ENCODE measurements at places on chromosomes 7 and 10. TPM values are rescaled to one million over a fixed set of nuclear protein-coding genes. Genes with fewer than 3 reads are reported as not detected.

DNA sequence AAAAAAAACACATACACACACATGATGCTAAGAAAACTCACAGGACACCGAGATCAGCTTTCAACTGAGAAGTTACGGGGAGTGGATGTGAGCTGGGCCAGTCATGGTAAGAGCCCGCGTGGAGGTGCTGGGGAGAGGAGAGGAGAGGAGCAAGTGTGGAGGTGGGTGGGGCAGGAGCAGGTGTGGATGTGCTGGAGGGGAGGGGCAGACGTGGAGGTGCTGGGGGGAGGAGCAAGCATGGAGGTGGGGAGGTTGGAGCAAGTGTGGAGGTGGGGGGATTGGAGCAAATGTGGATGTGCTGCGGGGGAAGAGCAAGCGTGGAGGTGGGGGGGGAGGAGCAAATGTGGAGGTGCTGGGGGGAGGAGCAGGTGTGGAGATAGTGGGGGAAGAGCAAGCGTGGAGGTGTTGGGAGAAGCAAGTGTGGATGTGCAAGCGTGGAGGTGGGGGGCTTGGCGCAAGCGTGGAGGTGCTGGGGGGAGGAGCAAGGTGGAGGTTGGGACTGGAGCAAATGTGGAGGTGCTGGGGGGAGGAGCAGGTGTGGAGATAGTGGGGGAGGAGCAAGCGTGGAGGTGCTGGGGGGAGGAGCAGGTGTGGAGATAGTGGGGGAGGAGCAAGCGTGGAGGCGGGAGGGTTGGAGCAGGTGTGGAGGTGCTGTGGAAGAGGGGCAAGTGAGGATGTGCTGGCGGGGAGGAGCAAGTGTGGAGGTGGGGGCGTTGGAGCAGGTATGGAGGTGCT lies 24.5 kb upstream of the NCAPG2 start:
- DNase-seq, result no peak

- no peak for DNase-seq
Measured at GRCh38 chr7:81692146-81692905, 77.5 kb downstream of the HGF start.

DNA sequence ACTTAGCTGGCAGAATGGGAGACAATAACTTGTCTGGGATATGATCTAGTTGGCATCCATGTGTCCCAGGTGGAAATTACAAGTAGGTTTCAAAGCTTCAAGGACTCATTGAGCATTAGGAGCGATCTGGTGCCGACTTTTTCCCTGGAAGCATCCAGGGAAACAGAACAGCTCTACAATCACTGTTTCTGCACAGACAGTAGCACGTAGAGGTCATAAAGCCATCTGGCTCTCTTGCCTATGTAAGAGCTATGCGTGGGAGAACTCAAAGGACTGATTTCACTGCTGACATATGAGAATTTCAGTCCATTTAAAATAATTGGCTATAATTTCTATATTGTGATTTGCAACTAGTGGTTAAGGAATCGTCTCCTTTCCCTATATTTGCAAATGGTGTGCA lies 791.7 kb downstream of the REEP3 start:
- no peak for DNase-seq

DNA sequence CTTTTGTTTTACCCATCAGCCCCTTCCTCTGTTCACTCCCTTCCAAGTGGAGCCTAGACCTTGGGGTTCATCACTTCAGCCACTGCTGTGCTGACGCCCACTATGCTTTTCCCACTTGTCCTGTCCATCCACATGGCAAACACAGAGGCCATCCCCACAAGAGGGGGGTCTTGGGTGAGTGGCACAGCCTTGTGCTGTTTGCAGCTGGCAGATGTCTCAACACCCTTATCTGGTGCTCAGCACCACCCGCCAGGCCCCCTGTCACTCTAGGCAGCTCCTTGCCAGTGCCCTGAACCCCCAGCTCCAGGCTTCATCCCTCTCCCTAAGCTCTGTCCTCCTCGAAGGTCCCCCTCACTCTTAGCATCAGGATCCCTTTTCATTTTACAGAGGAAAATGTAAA lies 13.1 kb downstream of the BLVRA start:
- DNase-seq, result no peak

- DNase-seq, result no peak
Measured at GRCh38 chr7:149825567-149826343, 12.4 kb upstream of the ZNF862 start.

Gene TMEM184A
- 15.6 TPM for polyA plus RNA-seq

DNA sequence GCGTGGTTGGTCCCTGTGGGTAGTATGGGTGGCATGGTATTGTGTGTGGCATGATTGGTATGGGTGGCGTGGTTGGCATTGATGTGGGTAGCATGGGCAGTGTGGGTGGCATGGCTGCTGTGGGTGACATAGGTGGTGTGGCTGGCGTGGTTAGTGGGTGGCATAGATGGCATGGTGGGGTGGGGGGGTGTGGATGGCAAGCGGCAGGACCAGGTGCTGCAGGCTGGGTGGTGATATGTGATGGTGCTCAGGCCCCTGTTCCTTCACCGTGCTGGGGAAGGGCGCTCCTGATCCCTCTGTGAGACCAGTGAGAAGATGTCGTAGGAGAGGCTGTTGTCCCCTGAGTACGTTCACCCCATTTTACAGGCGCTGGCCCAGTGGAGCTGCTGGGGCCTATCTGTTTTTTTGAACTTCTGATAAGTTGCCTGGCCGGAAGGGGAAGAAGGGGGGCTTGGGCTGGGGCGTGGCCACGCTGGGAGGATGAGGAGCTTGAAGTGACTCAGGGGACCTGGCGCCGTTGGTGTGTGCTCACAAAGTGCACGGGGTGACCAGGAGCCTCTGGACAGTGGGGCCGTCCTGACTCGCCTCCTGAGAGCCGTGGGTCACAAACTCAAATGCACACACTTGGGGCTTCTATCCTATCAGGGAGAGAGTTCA lies 17.5 kb downstream of the INPP5A start:
- no peak for DNase-seq

Gene CFAP46
- polyA plus RNA-seq, result 0.55 TPM

DNA sequence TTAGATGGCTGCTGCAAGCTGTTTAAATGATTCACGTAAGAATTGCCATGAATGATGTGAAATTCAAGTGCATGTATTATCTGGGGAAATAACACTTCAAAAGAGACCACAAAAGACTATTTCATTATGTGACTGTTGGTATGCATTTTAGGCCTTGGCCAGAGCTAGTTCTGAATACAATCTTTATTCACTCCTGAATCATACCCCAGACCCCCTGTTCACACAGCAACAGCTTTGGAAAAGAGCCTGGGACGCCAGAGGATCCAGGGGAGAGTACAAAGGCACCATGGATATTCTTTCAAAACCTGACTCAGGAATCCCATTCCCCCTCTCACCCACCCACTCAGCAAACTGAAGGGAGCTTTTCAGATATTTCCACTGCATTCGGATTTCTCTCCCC lies 377.1 kb upstream of the DPP6 start:
- no peak for DNase-seq

DNA sequence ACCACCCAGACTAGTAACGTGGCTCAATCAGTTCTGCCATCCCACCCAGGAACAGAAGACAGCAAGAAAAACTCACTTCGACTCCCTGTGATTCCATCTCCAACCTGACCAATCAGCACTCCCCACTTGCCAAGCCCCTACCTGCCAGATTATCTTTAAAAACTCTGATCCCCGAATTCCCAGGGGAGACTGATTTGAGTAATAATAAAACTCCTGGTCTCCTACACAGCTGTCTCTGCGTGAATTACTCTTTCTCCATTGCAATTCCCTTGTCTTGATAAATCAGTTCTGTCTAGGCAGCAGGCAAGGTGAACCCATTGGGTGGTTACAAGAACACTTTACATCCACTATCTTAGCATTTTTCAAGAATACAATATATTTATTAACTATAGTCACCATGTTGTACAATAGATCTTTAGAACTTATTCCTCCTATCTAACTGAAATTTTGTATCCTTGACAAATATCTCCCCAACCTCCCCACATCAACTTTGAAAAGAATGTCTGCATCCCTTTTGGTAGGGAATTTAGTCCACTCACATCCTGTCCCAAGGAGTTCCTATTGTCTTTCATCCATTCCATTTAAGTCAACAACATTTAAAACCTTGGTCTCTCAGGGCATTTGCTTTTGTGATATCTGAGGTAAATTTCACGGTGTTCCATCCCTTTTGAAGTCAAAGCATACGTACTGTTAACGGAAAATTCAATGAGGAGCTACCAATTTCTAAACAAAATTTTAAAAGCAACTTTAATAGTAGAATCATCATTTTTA lies 163.7 kb downstream of the MACC1 start:
- no peak for DNase-seq

DNA sequence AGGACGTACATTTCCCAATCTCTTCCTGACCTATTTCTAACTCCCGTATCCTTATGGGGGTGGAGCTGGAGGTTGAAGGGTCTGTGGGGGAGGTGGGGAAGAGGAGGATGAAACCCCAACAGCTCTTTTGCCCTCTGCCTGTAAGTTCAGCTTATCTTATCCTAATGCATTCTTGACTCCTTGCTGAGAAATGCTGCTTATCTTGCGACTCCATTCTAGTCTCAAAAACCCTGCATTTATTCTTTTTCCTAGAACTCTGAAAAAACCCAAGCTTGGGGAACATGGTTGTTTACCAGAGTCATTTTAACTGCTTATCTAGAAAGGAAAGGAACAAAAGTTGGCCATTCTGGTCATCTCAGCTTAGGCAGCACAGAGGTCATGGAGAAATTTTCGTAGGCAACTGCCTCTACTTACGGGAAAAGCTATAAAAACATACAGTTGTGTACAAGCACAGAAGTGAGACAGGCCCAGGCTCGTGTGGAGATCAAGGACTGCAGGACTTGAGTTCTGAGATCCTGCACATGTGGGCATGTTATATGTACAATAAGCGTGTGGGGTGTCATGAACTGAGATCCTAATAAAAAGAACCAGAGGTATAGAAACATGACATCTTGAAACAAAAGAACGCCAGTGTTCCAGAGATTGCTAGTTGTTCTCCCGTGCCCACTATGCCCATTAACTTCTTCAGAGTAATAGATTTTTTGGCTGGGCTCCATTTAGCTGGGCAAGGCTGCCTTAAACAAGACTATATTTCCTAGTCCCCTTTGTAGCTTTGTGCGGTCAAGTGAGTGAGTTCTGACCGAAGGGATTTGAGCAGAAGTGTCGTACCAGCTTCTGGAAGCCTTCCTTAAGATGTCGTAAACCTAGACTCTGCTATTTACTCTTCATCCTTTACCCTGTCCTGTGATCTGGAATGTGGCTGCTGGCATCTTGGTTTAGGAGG lies 9.6 kb downstream of the INMT start:
- DNase-seq, result no peak

Gene SRRT
- polyA plus RNA-seq, result 54.5 TPM

Gene TLX1
- polyA plus RNA-seq, result not detected

GRCh38 chr7:97971990-97972943 lies 17.7 kb downstream of the OCM2 start:
- DNase-seq, result no peak

DNA sequence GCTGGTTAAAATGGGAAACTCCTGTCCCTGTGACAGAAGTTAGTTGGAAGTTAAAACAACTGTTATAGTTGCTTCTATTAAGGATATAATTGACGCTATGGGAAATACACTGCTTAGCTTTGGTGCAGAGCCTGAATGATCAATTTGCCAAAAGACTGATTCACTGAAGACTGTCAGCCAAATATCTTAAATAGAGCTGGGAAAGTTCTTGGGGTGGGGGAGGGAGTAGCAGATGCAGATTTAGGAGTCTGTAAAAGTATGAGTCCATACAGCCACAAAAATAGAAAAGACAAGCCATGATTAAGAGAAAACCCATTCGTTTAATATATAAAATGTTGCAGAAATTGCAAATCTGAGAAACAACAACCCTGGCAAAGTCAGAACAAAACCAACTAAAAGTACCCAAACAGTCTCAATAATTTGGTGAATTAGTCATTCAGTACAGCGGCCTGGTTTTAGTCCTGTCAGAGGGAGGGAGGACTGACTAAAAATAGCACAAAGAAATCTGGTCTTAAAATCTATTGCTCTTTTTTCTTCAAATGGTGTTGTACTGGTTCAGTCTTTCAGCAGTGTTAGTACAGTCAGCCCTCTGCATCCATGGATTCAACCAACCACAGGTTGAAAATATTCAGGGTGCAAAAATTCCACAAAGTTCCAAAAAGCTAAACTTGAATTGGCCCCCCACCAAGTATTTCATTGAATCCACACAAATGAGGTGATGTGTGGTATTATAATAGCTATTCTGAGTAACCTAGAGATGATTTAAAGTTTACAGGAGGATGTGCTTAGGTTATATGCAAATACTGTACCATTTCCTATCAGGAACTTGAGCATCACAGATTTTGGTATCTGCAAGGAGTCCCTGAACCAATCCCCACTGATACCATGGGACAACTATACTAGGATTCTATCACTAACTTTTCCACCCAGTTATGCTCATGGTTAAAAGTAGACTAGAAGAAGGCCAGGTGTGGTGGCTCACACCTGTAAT lies 30.0 kb downstream of the STK17A start:
- DNase-seq, result no peak

DNA sequence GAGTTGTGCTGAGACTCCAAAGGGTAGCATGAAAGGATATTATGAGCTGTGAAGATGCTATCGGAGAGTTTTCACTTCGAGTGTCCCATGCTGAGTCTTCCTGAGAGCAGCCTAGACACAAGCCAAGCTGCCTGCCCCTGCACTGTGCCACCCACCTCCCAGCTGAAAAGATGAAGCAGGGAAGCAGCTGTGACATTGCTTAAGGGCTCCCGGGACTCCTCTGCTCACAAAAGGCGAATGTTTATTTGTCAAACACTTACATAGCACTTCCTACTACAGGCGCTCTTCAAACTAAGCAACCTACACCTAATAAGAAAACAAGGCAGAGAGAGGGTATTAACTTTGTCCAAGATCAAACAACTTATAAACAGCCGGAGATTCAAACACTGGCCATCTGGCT lies 95.6 kb downstream of the OSBPL3 start:
- DNase-seq, result no peak

Gene SYT15
- polyA plus RNA-seq, result 0.07 TPM

Gene RASSF4
- polyA plus RNA-seq, result 0.23 TPM

Gene SPDYE8
- polyA plus RNA-seq, result not detected

Gene GHRHR
- polyA plus RNA-seq, result not detected

- no peak for DNase-seq
Measured at GRCh38 chr10:130244031-130244927, 108.1 kb downstream of the GLRX3 start.

- DNase-seq, result no peak
Measured at GRCh38 chr10:8554574-8554973, 500.1 kb downstream of the GATA3 start.

DNA sequence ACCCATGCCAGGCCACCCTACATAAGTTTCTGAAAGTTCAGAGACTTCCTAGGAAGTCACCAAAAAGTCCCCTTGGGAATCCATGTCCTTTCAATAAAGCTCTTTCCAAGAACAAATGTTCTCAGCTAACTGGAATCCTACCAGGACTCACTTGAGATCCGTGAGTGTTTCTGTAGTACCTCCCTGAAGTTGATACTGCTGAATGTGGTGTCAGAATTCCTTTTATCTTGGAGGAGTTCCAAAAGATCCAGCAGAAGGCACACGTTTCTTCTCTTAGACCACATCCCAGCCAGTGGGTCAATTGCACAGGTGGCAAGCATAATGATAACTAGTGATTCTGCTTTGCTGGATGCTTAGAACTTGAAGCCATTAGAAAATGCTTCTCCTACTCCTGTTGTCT lies 689.7 kb upstream of the IGFBP3 start:
- no peak for DNase-seq

Gene UCMA
- not detected for polyA plus RNA-seq

Gene SCIN
- 0.05 TPM for polyA plus RNA-seq

Gene DOCK1
- polyA plus RNA-seq, result 10.1 TPM

Gene CPN1
- not detected for polyA plus RNA-seq

- no peak for DNase-seq
Measured at GRCh38 chr7:20141666-20142065, 75.5 kb downstream of the MACC1 start.

Data from keratinocyte (primary cell).